ENCODE measurements at places on chromosomes 3 and 15.

DNA sequence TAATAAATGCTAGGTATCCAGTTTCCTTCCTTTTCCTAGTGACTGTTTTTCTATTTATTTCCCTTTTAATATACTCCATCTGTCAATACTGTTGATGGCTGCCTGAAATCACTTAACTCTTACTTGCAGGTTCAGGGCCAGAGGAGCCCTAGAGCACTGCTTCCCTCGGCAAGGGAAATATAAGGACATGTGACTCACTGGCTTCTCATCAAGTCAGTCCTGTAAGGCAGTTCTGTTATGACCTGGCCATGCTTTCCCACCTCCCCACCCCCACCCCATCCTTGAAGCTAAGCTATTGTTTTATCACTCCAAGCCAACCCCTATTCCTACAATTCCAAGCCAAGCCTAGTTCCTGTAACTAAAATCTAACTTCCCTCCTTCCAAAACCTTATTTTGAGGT, 800.7 kb downstream of the ROBO1 start:
- no peak for DNase-seq

DNA sequence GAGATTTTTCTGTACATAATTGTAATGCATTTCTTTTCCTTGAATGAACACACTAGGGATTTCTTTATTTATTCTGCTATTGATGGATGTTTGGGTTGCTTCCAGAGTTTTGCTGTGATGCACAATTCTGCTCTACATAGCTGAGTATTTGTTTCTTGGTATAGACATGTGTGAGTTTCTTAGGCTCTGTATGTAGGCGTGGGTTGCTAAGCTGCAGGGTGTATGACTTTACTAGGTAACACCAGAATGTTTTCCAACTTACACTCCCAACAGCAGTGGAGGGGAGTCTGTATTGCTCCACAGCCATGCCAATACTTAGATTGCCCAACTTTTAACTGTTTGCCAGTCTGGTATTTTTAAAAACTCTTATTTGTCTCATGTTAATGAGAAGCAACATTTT, 155.5 kb upstream of the TNIK start:
- DNase-seq, result no peak

GRCh38 chr3:141441381-141442364, 45.2 kb upstream of the RASA2 start:
- peak; percentile 26 for DNase-seq

GRCh38 chr15:40146037-40146436, 14.8 kb upstream of the BUB1B start:
- DNase-seq, result no peak

DNA sequence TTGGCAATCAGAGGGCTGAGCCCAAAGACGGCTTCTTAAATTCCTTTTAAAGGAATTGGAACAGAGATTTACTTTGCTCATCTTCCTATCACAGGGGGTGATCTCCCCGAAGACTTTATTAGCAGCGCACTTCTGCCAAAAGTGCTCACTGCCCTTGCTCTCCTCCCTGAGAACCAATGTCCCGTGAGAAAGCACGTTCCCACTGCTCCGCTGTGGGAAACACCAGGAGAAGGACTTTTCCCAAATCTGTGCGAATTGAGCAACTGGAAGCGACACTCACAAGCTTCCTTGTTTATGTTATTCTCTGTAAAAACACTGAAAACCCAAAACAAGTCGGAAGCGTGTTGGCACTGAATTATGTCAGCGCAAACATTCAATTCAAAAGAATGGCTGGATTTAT, 670.8 kb upstream of the NR2F2 start:
- no peak for DNase-seq

- DNase-seq, result no peak
These were observed 894.9 kb downstream of the DIPK2A start for GRCh38 chr3:144866476-144866875.

- no peak for DNase-seq
These were observed 23.5 kb downstream of the B3GALNT1 start for GRCh38 chr3:161081633-161082032.

DNA sequence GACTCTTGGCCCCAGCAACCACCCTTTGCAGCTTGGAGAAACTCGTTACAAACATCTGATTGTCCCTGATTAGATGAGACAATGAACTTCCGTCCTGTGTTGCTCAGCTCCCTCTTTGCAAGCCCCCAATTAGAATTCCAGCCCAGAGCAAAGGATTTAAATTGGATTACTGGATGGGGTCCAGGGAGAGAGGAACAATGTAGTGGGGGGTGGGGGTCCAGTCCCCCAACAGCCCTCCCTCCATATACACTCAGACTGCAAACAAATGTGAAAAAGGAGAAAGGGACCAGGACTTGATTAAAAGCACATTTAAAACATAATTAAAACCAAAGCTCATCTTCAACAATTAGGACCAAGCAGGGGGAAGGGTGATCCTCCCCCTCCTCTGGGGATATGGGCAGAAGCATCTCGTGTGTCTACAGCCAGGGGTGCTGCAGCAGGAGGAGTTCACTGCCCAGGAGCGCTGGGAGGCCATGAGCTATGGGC, 71.7 kb upstream of the TMEM115 start:
- no peak for DNase-seq
